ENCODE measurements at places on chromosomes 2 and 18. TPM values are rescaled to one million over a fixed set of nuclear protein-coding genes. Genes with fewer than 3 reads are reported as not detected.
A peak's percentile ranks its signal among the peaks of the same experiment; 100 is the strongest.

SMARCAL1 gene
- total RNA-seq, result 28.7 TPM

DNA sequence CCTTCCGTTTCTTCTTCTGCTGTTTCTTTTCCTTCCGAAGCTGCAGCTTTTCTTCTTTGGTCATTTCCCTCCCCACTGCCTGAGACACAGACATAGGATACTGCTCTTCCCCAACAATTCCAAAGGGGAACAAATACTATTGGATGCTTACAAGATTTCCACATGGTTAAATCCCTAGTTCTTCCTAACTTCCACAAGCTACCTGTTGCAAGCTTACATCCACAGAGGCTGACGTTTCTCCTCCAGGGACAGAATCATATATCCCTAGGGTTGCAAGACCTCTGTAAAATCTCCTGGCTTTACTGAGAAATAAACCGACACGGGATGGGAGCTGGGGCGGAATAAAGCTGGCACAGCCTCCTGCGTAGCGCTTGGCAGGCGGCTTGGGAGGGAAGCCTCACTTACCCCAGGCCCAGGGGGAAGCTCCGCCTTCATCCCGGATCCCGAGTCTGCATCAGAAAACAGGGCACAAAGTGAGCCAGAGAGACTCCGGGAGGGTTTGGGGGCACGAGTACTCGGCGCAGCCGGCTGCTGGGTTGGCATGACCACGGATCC, 590 bp downstream of the EIF2B4 start:
- H3K27me3 ChIP-seq, result no peaks in the 10 kb centered on the region
- peaks cover 44% of the 10 kb centered on the region for H3K36me3 ChIP-seq
- peak overlapping the region; percentile 80 for H3K27ac ChIP-seq

- no peak for DNase-seq
- peaks cover 14% of the 10 kb centered on the region for H3K4me1 ChIP-seq
- no peak overlapping the region for H3K4me3 ChIP-seq
- no peak overlapping the region for H3K27ac ChIP-seq
- H3K36me3 ChIP-seq, result no peaks in the 10 kb centered on the region
- no peaks in the 10 kb centered on the region for H3K27me3 ChIP-seq
Observed at GRCh38 chr2:230010501-230010900, 58.2 kb downstream of the SLC16A14 start.

GRCh38 chr2:160555420-160556071, 61.9 kb upstream of the RBMS1 start:
- H3K27ac ChIP-seq, result no peak overlapping the region
- no peak for DNase-seq
- H3K4me3 ChIP-seq, result no peak overlapping the region
- H3K27me3 ChIP-seq, result no peaks in the 10 kb centered on the region
- no peaks in the 10 kb centered on the region for H3K4me1 ChIP-seq

RBFA gene
- total RNA-seq, result 27.1 TPM

- no peaks in the 10 kb centered on the region for H3K36me3 ChIP-seq
- H3K4me3 ChIP-seq, result no peak overlapping the region
- no peak for DNase-seq
- no peak overlapping the region for H3K27ac ChIP-seq
Observed at GRCh38 chr2:128727404-128727803, 408.7 kb upstream of the HS6ST1 start.

DNA sequence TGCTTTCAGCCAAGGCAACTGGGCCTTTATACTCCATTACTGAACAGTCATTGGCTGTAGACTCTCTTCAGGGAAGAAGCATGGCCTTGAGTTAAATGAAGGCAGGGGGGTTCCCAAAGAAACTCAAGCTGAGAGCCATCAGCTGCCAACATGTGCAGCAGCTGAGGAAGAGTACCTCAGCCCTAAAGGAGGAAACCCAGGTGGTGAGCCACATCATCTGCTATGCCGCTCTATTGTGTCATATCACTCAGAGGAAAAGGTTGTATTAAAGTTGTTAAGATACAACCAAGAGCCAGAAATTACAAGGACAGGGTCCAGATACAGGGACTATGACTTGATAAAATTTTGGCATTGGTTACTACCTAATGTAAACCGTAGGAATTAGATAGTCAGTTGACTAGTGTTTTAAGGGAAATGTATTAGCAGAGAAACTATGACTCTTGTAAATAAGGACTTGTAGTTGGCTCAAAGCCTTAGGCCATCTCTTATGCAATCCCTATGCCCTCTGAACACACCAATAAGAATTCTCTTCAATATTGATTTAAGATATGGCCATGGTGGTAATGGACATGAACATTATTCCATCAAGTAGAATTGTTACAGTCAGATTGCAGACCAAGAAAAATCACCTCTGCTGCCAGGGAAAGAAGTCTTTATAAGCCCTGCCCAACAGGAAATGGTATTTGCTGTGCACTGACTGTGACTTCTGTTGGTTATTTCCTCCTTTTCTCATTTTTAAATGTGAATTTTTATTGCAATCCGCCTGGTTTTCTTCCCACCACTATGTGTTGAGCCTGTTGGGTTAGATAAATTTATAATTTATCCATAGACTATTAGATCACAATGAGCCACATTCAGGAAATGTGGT, 9.2 kb upstream of the LRPPRC start:
- no peaks in the 10 kb centered on the region for H3K4me1 ChIP-seq
- no peak overlapping the region for H3K27ac ChIP-seq
- DNase-seq, result peak; percentile 6

PRKAG3 gene
- not detected for total RNA-seq

GRCh38 chr2:103353774-103354173, 591.9 kb downstream of the TMEM182 start:
- no peak for DNase-seq
- H3K4me1 ChIP-seq, result no peaks in the 10 kb centered on the region
- H3K27me3 ChIP-seq, result no peaks in the 10 kb centered on the region
- no peak overlapping the region for H3K4me3 ChIP-seq
- H3K36me3 ChIP-seq, result no peaks in the 10 kb centered on the region

CDK15 gene
- not detected for total RNA-seq

ALK gene
- 0.88 TPM for total RNA-seq

DNA sequence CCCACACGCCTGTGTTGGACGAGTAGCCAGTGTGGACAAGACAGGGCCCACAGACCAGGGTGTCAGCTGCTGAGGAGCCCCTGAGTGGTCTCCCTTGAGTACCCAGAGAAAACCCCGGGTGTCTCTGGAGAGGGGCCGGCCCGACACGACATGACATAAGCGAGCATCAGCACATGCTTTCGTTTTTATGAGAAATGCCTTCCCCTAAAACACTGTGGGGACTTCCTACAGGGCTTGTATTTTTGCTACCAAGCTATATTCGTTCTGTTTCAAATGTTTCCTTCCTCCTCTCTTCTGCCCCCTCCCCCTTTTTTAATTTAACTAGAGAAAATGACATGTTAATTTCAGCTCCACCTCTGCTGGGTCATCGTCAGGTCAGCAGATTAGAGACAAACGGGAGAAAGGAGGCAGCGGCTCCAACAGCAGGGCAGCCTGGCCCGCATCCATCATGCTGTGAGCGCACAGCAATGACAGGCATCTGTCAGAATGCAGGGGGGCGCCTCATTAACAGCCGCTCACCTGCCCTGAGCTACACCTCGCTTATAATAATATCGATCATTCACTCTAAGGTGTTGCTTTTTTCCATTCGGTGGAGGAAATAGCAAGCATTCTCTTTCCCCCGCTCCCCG, 286.2 kb downstream of the ZNF516 start:
- H3K27ac ChIP-seq, result no peak overlapping the region
- no peak overlapping the region for H3K4me3 ChIP-seq
- H3K36me3 ChIP-seq, result no peaks in the 10 kb centered on the region
- no peaks in the 10 kb centered on the region for H3K4me1 ChIP-seq
- H3K27me3 ChIP-seq, result no peaks in the 10 kb centered on the region
- DNase-seq, result peak; percentile 5

- H3K4me3 ChIP-seq, result no peak overlapping the region
- no peak for DNase-seq
- no peaks in the 10 kb centered on the region for H3K27me3 ChIP-seq
Observed at GRCh38 chr2:37790462-37790861, 119.0 kb upstream of the CDC42EP3 start.

DNA sequence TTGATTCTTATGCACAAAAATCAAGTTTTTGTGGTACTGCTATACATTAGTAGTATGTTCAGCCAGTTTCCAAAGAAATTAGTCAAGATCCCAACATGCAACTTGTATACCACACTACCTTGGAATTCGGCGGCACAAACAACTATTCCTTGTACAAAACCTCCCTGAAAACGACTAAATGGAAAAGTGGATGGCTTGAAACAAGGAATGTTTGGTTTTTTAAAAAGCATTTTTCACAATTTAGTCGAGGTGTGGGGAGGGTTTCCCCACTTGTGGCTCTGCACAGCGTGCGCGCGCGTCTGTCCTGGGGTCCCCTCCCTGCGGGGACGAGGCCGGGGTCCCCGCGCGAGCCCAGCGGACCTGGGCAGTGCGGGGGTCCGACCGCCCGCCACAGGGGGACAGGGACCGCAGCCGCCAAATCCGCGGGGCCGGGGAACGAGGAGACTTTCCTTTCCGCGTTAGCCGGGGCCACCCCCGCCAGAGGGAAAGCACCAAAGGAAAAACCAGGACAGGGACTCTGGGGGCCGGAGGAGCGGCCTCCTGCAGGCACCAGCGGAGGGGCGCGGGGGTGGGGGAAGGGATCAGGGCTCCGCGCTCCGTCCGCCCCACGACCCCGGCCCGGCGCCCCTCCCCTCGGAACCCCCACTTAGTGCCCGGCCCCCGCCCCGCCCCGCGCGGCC, 534 bp upstream of the SOCS6 start:
- peak; percentile 39 for DNase-seq
- H3K4me1 ChIP-seq, result peaks cover 16% of the 10 kb centered on the region
- peak overlapping the region; percentile 16 for H3K27ac ChIP-seq

- no peak overlapping the region for H3K27ac ChIP-seq
- no peaks in the 10 kb centered on the region for H3K27me3 ChIP-seq
- H3K4me3 ChIP-seq, result no peak overlapping the region
- DNase-seq, result no peak
- H3K36me3 ChIP-seq, result no peaks in the 10 kb centered on the region
Observed at GRCh38 chr2:2842466-2842865, 511.4 kb upstream of the MYT1L start.

GRCh38 chr2:234839285-234839684, 112.5 kb upstream of the SH3BP4 start:
- H3K4me3 ChIP-seq, result no peak overlapping the region
- H3K36me3 ChIP-seq, result no peaks in the 10 kb centered on the region
- H3K27me3 ChIP-seq, result no peaks in the 10 kb centered on the region
- no peak for DNase-seq
- H3K27ac ChIP-seq, result no peak overlapping the region

- H3K36me3 ChIP-seq, result no peaks in the 10 kb centered on the region
- DNase-seq, result no peak
- H3K4me1 ChIP-seq, result no peaks in the 10 kb centered on the region
- no peak overlapping the region for H3K4me3 ChIP-seq
Observed at GRCh38 chr2:173431191-173431590, 76.5 kb downstream of the CDCA7 start.

DNA sequence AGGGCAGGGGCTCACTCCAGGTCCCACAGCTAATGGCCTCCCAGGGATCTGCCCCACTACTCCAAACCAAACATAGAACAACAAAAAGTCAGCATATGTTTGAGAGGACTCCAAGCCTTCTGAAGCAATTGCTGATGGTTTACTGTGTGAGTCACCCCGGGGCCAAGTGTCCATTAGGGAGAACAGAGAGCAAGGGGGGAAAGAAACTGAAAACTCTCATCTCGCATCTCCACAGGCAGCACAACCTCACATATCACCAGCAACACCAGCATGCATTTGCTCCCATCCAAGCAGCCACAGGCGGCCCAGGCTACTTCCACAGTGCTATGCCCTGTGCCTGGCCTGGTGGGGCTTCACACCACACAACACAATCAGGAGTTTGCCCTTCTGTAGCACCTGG, 39.1 kb downstream of the CYRIA start:
- no peaks in the 10 kb centered on the region for H3K36me3 ChIP-seq
- no peak overlapping the region for H3K27ac ChIP-seq
- no peak overlapping the region for H3K4me3 ChIP-seq
- no peaks in the 10 kb centered on the region for H3K27me3 ChIP-seq

- H3K36me3 ChIP-seq, result no peaks in the 10 kb centered on the region
- no peaks in the 10 kb centered on the region for H3K27me3 ChIP-seq
- no peak overlapping the region for H3K4me3 ChIP-seq
- no peak for DNase-seq
- H3K4me1 ChIP-seq, result no peaks in the 10 kb centered on the region
Observed at GRCh38 chr2:181362561-181362960, 94.6 kb upstream of the ITGA4 start.

ANKRD30B gene
- total RNA-seq, result not detected

- no peaks in the 10 kb centered on the region for H3K27me3 ChIP-seq
- DNase-seq, result no peak
- no peak overlapping the region for H3K4me3 ChIP-seq
- H3K27ac ChIP-seq, result no peak overlapping the region
Observed at GRCh38 chr2:97654791-97655190, 8.9 kb downstream of the COX5B start.

DNA sequence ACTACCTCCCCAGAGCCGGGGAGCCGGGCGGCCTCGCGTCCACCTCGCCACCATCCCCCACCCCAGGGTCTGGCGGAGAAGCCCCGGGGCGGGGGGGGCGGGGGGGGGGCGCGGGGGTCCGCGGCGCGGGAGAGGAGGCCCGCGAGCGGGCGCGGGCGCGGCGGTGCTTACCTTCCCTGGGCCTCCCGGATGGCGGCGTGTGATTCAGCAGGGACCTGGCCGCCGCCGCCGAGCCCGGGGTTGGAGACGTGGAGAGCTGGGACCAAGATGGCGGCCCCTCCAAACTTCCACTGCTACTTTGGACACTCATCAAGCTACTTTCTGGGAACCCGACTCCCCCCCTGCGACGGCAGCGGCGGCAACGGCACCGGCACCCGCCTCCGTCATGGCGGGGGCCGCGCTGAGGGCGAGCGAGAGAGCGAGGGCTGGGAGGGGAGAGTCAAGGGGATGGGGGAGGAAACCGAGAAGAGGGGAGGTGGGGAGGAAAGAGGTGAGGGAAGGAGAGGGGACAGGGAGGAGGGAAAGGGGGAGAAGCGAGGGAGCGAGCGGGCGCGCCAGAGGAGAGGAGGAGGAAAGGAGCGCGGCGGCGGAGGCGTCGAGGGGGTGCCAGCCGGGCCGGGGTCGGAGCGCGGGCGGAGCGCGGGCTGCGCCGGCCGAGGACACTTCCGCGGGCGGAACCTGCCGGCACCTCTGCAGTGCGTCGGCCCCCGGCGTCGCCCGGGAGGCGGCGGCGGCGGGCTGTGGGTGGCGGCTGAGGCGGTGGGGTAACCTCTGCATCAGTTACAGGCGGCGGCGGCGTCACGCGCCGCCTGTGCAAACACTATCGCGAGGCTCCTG, at the start of gene TLK1:
Gene TLK1 (minus strand): TSS at position 775 of the 837 bp plus-strand sequence. CDS start 465 bp downstream, at position 310.
- DNase-seq, result peak; percentile 84
- no peaks in the 10 kb centered on the region for H3K36me3 ChIP-seq
- H3K27ac ChIP-seq, result peak within 1 kb of the TSS; percentile 99
- H3K4me3 ChIP-seq, result peak within 1 kb of the TSS; percentile 99
- no peaks in the 10 kb centered on the region for H3K27me3 ChIP-seq
